ENCODE measurements at places on chromosomes 1 and 21.

DNA sequence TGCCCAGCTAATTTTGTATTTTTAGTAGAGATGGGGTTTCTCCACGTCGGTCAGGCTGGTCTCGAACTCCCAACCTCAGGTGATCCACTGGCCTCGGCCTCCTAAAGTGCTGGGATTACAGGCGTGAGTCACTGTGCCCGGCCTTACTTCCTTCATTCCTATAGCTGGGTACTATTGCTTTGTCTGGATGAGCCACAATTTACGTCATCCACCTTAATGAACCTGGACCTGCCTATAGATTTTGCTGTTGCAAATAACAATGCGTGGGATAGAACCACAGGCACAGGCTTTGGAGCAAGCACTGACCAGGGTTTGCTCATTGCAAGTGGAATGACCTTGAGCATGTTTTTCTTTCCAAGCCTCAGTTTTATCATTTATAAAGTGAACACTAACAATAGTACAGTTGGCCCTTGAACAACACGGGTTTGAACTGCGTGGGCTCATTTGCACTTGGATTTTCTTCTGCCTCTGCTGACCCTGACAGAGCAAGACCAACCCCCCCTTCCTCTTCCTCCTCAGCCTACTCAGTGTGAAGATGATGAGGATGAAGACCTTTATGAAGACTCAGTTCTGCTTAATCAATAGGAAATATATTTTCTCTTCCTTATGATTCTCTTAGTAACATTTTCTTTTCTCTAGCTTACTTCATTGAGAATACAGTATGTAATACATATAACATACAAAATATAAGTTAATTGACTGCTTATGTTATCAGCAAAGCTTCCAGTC, 33.3 kb upstream of the BECN2 start:
- no peak for ATAC-seq

DNA sequence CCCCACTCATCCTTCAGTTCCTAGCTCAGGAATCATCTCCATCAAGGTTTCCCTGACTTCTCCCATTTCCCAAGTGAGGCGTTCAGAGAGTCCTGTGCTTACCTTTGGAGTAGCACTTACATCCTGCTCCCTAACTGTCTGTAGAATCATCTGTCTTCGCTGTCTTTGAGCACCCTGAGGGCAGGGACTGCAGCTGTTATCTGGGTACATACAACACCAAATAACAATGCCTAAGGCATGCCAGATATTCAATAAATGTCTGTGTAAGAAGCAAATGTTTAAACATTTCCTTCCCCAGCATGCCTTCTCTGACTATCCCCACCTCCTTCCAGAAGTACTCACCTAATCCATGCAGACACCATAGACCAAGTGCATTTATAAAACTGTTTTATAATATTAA, 65.4 kb downstream of the JAK1 start:
- ATAC-seq, result no peak

GRCh38 chr1:186927884-186928283, 99.1 kb downstream of the PLA2G4A start:
- ATAC-seq, result no peak

GRCh38 chr1:22731924-22732720, 21.5 kb downstream of the EPHB2 start:
- no peak for ATAC-seq

GRCh38 chr1:197152662-197153061, 6.2 kb upstream of the ASPM start:
- no peak for ATAC-seq
